ENCODE measurements at places on chromosomes 1 and 21.

- DNase-seq = no peak
Observed at GRCh38 chr1:243349128-243349527, 93.3 kb downstream of the SDCCAG8 start.

DNA sequence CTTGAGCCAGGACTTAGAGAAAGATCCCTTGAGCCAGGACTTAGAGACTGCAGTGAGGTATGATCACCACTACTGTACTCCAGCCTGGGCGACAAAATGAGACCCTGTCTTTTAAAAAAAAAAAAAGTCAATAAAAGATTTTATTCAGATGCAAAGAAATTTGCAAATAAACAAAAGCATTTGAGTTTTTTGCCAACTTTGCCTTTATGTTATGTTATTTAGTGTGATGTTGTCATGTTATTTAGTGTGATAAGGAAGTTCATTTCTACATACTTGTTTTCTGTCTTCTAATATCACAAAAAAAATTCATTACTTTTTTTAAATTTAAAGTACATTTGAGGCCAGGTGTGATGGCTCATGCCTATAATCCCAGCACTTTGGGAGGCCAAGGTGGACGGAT is 9.0 kb downstream of the RAD54L start:
- DNase-seq = no peak

GRCh38 chr1:199067483-199067882 is 428.6 kb downstream of the PTPRC start:
- DNase-seq = no peak

DNA sequence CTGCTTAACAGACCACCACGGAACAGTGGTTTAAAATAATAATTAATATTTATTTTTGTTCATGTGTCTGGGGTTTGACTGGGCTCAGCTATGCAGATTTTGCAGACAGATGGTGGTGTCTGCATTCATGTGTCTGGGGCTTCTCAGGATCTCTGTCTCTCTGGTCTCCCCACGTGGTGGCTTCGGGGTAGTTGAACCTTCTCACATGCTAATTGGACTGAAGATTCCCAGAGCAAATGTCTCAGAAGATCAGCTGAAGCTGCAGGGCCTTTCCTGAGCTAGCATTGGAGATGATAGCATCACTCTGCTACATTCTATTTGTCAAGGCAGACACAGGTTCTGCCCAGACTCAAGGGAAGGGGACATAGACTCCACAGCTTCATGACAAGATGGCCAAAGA is 109.1 kb upstream of the DNAH14 start:
- DNase-seq = no peak

DNA sequence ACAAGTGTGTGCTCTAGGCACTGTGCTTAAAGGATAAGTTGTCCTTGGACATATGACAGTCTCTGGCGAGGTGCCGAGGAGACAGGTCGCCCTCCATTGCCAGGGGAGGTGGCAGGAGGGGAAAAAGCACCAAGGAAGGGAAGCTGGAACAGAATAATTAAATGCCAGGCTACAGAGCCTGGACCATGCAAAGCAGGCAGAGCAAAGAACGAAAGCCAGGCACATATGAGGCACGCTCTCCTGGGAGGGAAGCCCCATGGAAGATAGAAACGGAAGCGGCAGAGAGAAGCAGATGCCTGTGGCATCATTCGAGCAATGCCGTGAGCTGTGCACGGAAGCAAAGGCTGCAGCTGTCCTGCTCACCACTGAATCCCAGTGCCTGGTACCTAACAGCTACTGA is 91.2 kb downstream of the JAK1 start:
- DNase-seq = no peak

- no peak for DNase-seq
Observed at GRCh38 chr1:198465201-198466144, 75.0 kb downstream of the ATP6V1G3 start.

- DNase-seq = no peak
Observed at GRCh38 chr1:101971304-101971703, 25.4 kb downstream of the OLFM3 start.

- DNase-seq = no peak
Observed at GRCh38 chr1:64766429-64766828, 21.6 kb downstream of the RAVER2 start.

DNA sequence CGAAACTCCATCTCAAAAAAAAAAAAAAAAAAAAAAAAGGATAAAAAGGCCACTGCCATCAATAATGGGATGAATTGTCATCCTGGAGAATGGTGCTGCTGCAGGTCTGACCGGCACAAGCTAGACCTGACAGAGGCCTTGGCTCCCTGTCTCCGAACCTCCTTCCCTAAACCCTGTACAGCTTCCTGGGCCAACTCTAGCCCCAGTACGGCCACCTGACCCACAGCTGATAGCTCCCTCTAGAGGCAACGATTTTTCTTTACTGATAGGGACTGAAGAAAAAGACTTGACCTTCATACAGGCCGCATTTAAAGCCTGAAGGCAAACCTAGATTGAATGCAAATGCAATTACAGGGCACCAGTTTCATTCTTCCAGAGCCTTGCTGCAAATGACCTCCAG is 30.7 kb downstream of the NOL9 start:
- no peak for DNase-seq

- DNase-seq = no peak
Observed at GRCh38 chr1:242008826-242009495, 10.1 kb upstream of the MAP1LC3C start.

DNA sequence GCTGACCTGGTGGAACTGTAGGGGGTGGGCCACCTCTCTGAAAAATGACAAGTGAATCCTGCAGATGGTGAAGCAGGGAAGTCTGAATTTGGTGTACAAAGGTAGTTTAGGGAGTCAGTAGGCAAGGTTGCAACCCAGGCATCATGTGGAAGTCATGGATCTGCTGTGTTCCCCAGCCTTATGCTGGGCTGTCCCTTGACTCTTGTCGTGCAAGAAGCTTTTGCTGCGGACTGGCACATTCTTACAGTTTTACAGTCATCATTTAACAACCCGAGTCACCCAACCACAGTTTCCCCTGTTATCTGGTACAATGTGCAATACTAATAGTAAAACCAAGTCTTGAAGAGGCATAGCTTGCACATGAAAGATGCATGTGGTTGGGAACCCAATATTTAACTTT is 13.2 kb downstream of the RHOU start:
- no peak for DNase-seq

DNA sequence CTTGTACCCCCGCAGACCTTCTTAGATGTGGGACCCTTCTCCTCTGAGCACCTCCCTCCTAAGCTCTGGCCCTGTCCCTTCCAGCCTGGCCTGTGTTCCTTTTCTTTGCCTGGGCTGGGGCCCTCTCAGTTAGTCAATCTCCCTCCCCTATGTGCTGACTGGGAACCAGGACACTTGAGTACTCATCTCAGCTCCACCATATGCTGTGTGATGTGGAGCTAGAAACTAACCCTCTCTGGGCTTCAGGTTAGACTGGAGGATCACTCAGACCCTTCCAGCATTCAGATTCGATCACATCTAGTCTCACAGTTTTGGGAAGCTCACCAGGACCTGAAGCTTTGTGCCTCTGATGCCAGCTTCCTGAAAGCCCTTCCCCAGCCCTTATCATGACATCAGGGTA is 40.6 kb downstream of the TRIM62 start:
- no peak for DNase-seq
